NCI-H1417 treated with DMSO at 0.1 percent for 48 hours (cell line): ENCODE measurements at places on chromosomes 6 and 20.

DNA sequence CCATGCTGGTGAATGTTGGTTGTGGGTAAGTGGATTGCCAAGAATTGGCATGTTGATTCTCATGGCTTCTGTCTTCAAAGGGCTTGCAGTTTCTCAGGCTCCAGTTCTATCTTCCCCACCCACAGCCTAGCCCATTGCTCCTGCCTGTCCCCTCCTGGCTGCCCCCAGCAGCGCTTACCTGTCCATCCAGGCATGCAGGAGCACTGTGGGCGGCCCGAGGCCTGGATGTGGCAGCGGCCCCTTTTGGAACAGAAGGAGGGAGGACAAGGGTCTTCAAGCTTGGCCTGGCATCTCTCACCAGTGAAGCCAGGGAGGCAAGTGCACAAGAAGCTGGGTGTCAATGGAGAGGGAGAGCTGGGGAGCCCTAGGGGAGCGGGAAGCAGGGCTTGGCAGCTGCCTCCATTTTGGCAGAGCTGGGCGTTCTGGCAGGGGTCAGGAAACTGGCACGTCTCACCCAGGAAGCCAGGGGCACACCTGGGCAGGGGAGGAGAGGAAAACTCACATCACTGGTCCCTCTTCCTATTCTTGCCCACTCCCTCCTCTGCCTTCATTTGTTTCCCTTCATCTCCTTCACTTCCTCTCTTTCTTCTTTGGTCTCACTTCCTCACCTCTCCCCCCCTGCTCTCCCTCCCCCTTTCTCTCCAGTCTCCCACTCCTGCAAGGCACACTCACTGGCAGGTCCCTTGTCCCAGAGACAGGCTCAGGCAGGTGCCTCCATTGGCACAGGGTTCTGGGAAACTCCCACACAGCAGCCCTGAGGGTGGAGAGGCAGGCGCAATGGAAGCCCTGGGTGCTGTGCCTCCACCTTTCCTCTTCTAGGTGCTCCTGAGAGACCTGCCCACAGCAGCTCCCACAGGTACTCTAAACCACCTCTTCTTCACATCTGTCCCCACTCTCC is 1.3 kb downstream of the NOTCH4 start:
- no peak for DNase-seq

DNA sequence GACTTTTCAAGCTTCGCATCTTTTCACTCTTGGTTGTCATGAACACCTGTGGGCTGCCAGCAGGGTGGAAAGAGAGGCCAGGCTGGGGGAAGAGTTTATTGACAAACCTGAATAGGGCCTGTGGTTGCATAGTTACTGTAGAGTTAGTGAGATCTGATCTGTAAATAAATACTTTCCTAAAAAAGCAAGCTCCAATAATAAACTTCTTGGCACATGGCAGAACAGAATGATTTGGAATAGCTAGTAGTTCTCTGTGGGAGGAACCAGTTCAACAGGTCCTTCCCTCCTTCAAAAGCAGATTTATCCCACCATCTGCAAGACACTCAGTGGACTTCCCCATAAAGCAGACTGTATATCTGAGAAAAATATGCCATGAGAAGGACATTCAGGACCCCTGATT is 445.0 kb downstream of the HACE1 start:
- no peak for DNase-seq

- DNase-seq = no peak
Observed at GRCh38 chr6:6713657-6714056, 125.1 kb downstream of the LY86 start.

GRCh38 chr6:110815015-110815410 is 256 bp downstream of the CDK19 start:
- DNase-seq = peak; percentile 22

GRCh38 chr20:23257106-23257761 is 93.4 kb upstream of the NXT1 start:
- DNase-seq = no peak

DNA sequence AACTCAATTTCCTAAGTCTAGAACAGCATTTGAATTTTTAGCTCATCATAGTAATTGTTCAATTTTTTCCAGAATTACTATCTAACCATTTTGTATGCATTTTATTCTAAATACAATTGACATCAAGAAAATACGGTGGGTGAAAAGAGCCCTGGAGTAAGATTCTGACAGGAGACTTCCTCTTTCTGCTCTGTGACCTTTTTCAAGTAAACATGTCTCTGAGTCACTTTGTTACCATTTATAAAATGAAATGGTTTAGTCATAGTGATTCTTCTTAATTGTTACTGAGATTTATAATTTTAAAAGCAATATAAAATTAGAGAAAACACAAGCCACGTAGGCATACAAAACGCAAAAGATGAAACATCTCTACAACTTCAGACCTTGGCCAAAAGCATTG is 80.2 kb downstream of the PLCB1 start:
- DNase-seq = no peak

DNA sequence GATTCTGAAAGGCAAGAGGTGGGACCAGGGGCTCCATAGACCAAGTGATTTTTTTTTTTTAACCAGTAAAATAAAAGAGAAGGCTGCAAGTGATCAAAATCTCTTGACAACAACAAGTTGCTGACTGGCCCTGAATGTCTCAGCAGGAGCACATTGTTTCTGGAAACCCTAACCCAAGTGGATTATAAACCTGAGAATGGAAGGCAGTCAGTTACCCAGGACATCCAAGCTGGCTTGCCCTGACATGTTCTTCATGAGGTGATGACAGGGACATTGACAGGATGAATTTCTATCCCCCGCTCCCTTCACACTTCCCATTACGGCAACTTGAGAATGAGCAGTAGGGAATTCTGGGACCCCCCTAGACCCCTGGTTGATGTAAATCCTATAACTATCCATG is 49.6 kb upstream of the RIPOR2 start:
- DNase-seq = no peak

- no peak for DNase-seq
Observed at GRCh38 chr20:18287546-18287914, 797 bp upstream of the ZNF133 start.

- no peak for DNase-seq
Observed at GRCh38 chr6:20915156-20915555, 380.9 kb downstream of the CDKAL1 start.

- peak; percentile 46 for DNase-seq
Observed at GRCh38 chr6:157021344-157021992, 244.3 kb downstream of the ARID1B start.

DNA sequence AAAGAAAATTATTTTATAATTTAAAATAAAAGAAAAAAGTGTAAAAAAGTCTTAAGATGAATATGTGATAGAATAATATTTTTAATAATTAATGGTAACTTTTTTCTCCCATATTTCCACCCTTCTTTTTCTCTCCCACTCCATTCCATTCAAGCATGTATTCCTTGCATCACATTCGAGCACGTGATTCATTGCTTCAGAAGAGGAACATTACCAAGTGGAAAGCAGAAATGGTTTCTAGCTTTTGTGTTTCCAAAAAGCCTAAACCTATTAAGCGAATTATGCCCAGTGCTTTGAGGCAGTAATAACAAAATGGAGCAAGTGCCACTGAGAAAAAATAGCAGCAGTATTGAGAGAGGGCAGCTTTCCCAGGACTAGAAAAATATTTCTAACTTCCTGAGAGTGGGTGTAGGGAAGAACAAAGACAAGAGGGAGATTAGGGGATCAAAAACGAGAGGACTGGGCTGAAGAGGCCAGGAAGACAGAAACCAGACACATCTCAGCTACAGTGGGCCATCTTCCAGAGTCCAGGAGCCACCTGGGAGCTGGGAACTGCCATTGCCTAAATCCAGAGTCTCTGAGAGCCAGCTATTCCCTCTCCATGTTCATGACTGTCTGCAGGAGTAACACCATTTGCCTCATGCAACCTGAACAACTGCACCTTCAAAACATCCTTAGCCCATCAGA is 15.0 kb upstream of the AKIRIN2 start:
- DNase-seq = no peak

DNA sequence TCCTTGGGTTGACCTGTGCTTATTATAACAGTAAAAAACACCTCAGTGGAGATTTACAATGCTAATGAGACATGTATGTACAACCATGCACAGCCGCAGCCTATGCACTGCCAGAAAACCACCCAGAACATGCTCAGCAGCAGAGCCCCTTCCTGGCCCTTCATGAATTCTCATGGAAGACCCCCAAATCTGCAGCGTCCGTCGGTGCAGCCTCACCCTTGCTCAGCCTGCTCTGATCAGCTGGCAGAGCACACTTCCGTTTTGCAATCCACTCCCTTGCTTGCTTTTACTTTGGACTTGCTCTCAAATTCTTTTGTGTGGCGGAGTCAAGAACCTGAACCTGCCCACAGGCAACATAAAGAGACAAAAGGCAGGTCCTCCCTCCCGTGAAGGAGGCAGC is 378.2 kb upstream of the SULF2 start:
- no peak for DNase-seq

DNA sequence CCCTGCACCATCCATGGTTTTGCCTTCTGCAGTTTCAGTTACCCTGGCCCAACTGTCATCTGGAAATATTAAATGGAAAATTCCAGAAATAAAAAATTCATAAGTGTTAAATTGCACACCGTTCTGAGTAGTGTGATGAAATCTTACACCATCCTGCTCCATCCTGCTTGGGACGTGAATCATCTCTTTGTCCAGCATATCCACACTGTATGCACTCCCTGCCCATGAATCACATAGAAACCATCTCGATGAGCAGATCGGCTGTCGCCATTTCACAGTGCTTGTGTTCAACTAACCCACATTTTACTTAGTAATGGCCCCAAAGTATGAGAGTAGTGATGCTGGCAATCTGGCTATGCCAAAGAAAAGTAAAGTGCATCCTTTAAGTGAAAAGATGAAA is 105.9 kb upstream of the ID4 start:
- no peak for DNase-seq

- DNase-seq = no peak
Observed at GRCh38 chr6:101912311-101912710, 518.8 kb downstream of the GRIK2 start.
